ENCODE measurements at places on chromosomes 7 and 10.

DNA sequence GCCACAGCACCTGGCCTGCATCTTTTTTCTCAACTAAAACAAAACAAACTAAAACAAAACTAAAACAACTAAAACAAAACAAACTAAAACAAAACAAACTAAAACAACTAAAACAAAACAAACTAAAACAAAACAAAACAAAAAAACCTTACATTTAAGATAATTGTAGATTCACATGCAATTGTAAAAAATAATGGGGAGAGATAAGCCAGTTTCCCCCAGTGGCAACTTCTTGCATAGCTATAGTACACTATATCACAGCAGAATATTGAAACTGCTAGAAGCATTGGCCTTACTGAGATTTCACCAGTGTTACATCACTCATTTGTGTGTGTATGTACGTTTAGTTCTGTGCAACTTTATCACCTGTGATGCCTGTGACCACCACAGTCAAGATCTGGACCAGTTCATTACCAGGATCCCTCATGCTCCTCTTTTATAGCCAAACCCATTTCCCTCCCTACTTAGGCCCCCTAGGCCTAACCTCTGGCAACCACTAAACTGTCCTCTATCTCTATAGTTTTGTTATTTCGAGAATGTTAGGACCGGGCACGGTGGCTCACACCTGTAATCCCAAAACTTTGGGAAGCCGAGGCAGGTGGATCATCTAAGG lies 9.3 kb downstream of the FXYD4 start:
- no peak for DNase-seq

- no peak for DNase-seq
Observed at GRCh38 chr7:65927489-65928448, 54.2 kb downstream of the GUSB start.

DNA sequence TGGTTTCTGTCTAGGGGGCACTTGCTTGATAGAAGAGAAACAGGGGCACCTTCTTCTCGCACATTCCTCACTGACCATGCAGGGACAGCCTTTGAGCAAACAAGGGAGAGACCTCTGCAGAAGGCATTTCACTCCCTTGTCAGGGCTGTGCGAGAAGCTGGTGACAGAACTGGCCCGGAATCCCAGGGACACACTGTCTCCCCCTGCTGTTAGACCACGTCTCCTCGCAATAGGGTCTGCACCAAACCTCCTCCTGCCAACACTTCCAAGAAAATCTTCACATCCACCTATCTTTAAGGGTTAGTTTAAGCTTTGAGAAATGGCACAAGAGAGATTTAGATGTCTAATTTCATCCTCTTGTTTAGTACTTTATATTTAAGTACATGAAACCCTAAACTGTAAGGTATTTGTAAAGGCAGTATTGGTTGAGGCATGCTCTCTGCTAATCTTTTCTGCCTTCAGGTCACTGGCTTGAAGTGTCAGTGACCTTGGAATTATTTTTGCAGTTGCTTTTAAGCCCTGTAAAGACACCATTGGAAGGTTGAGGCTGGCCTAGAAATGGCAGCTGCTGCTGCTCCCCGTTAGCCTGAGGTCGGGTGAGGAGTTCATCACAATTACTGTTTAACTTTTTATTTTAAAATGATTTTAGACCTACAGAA lies 37.0 kb downstream of the RBM20 start:
- DNase-seq = no peak

GRCh38 chr10:21518149-21518640 lies 7.3 kb downstream of the SKIDA1 start:
- no peak for DNase-seq

GRCh38 chr7:46565253-46566096 lies 644.4 kb upstream of the IGFBP3 start:
- no peak for DNase-seq

- no peak for DNase-seq
Observed at GRCh38 chr7:99840136-99840869, 12.5 kb downstream of the CYP3A43 start.

GRCh38 chr10:30047924-30048531 lies 11.4 kb downstream of the JCAD start:
- DNase-seq = no peak

All from AG04450 (cell line).